ENCODE measurements at places on chromosomes 2 and 18.

- no peak overlapping the region for H3K27ac ChIP-seq
- H3K4me3 ChIP-seq: no peak overlapping the region
- H3K27me3 ChIP-seq: peaks cover 1% of the 10 kb centered on the region
- H3K4me1 ChIP-seq: no peaks in the 10 kb centered on the region
- no peak for DNase-seq
Observed at GRCh38 chr2:226711606-226712296, 87.9 kb downstream of the IRS1 start.

DNA sequence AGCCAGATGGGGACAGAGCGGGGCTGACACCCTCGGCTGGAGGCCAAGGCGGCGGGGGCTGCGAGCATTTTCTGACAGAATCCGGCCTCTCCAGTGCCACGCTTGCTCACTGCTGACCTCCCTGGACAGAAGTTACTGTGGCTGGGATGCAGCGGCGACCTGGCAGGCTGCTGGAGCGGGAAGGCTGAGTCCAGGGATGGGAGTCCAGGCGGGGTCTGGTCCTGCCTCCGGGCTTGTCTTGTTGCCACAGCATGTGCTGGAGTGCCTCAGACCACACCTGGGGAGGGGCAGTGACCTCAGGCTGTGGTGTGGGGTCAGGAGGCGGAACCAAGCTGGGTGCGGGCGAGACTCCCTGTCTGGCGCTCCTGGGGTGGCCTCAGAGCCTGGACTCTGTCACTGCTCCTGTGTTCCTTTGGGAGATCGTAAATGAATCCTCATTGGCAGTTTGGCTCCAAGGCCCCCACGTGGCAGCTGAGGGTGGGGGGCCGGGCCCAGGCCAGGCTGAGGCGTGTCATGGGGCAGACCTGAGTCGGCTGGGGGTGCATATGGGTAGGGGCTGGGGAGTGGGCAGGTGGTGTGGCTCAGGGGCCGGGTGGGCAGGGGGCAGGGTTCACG, 5.5 kb downstream of the BOK start:
- no peak overlapping the region for H3K27ac ChIP-seq
- no peak overlapping the region for H3K4me3 ChIP-seq
- H3K4me1 ChIP-seq: peaks cover 3% of the 10 kb centered on the region
- DNase-seq: no peak

DNA sequence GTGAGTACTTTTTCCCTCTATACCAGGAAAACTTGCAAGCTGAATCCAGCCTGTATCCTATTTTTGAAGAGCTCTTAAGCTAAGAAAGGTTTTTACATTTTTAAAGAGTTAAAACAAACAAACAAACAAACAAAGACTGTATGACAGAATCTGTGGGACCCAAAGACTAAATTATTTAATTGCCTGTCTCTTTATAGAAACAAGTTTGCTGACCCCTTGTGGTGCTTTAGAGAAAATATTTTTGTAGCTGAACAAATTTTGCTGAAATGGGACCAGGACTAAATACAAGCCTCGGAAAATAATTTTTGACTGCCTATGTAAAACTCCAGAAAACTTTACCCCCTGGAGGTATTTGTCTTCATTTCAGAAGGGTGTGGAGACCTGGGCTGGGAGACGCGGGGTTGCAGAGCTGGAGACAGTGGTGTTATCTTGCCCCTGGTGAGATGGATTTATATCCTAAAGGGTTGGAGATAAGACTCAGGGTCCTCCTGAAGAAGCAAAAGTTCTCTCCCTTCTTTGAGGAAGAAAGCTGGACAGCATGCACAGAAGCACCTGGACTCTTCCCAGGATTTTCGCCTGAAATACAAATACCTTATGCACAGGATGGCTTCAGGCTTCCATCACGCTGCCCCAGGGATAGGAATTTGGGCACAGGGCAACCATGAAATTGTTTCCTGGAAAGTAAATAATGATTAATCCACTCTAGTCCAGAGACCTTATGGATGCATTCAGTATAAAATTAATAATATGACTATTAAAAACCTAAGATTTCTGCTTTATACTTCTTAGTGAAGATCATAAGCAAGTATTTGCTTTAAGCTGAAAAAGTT, 54.3 kb downstream of the TMX3 start:
- no peak overlapping the region for H3K4me3 ChIP-seq
- no peak for DNase-seq
- no peaks in the 10 kb centered on the region for H3K36me3 ChIP-seq
- H3K4me1 ChIP-seq: no peaks in the 10 kb centered on the region
- H3K27ac ChIP-seq: no peak overlapping the region

- no peaks in the 10 kb centered on the region for H3K36me3 ChIP-seq
- no peak overlapping the region for H3K4me3 ChIP-seq
- DNase-seq: no peak
- H3K27me3 ChIP-seq: peaks cover 13% of the 10 kb centered on the region
- H3K27ac ChIP-seq: no peak overlapping the region
Observed at GRCh38 chr2:120602251-120602650, 133.4 kb upstream of the GLI2 start.

DNA sequence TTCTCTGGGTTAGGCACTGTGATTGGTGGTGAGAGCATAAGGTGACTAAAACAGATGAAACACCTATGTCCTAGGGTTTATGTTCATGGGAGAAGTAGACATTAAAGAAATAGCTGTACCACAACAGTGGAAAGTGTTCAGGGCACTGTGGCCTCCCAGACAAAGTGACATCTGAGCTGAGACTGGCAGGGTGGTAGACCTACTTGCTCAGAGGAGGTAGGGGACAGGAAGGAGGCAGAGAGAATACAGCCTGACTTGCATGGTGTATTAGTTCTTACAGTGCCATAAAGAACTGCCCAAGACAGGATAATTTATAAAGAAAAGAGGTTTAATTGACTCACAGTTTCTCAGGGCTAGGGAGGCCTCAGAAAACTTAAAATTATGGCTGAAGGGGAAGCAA, 82.6 kb downstream of the MAPRE2 start:
- H3K4me1 ChIP-seq: peaks cover 12% of the 10 kb centered on the region
- no peak overlapping the region for H3K4me3 ChIP-seq
- no peak for DNase-seq
- H3K27ac ChIP-seq: no peak overlapping the region
- no peaks in the 10 kb centered on the region for H3K27me3 ChIP-seq

DNA sequence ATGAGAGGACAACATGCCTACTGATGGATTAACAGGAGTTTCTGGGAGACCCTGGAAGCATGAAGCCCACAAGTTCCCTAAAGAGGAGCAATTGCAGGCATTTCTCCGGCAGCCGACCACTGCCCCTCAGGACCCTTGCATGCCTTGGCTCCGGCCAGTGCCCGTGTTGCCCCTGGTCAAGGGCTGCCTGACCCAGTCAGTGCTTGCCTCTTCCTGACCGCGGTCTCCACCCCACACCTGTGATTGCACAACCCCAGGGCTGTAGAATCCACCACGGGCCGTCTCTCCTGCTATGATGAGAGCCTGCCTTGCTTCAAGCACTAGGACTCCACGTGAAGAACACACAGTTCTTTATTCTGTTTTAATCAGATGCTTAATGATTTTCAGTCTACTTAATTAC, 127.5 kb downstream of the GLI2 start:
- DNase-seq: no peak
- no peaks in the 10 kb centered on the region for H3K4me1 ChIP-seq
- no peak overlapping the region for H3K4me3 ChIP-seq
- peaks cover 13% of the 10 kb centered on the region for H3K27me3 ChIP-seq
- H3K27ac ChIP-seq: no peak overlapping the region
- H3K36me3 ChIP-seq: no peaks in the 10 kb centered on the region

- no peaks in the 10 kb centered on the region for H3K36me3 ChIP-seq
- no peaks in the 10 kb centered on the region for H3K4me1 ChIP-seq
- no peak for DNase-seq
- H3K27me3 ChIP-seq: no peaks in the 10 kb centered on the region
- no peak overlapping the region for H3K27ac ChIP-seq
- no peak overlapping the region for H3K4me3 ChIP-seq
Observed at GRCh38 chr2:83320053-83320452, 1139.0 kb downstream of the SUCLG1 start.

- H3K4me1 ChIP-seq: peaks cover 10% of the 10 kb centered on the region
- H3K27me3 ChIP-seq: no peaks in the 10 kb centered on the region
- no peak for DNase-seq
- peaks cover 11% of the 10 kb centered on the region for H3K36me3 ChIP-seq
- H3K4me3 ChIP-seq: no peak overlapping the region
Observed at GRCh38 chr2:168611091-168611490, 155.0 kb downstream of the CERS6 start.

DNA sequence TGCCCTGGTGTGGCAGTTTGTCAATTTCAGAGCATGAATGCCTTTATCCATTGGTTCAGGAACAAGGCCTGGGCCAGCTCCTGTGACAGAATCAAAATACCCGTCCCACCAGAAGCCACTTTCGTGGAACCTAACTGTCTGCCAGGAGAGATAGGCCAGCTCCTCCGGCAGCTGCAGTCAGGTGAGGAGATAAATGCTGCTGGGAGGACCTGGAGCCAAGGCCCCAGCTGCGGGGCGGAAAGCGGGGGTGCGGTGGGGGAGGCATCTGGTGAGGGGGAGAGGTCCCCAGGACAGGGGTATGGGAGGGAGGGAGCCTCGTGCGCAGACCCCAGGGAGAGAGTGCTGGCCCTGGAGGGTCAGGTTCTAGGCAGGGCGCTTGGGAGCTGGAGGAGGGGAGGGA, 4.4 kb upstream of the ASB1 start:
- H3K4me1 ChIP-seq: peaks cover 7% of the 10 kb centered on the region
- no peak overlapping the region for H3K27ac ChIP-seq
- no peak for DNase-seq
- peaks cover 1% of the 10 kb centered on the region for H3K36me3 ChIP-seq
- no peaks in the 10 kb centered on the region for H3K27me3 ChIP-seq
- H3K4me3 ChIP-seq: no peak overlapping the region

DNA sequence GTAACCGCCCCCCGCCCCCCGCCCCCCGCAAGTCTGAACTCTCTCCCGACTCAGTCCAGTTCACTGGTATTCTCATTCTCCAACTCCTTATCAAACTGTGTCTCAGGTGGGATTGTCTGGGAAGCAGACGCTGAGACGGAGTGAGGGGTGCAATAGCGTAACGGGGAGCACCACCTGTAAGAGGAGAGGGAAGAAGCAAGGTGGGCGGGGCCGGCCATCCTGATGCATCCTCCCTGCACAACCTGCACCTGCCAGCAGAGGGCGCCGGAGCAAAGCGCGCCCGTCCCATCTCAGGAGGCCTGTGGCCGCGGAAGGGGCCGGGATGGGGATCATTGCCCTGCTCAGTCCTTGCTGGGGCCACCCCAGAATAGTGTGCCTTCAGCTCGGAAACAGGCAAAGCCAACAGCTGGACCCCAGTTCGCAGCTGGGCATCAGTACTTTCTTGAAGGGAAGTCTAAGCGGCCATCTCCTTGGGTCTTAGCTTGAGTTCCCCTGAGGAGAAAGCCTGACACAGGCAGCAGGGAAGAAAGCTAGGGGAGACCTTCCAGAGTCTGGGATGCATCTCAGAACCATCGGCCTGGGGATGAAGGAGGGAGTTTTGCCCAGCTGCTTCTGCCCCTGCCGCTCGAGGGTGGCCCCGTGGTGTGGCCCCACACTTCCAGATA, 208.0 kb downstream of the TFCP2L1 start:
- no peak overlapping the region for H3K27ac ChIP-seq
- H3K36me3 ChIP-seq: no peaks in the 10 kb centered on the region
- H3K4me3 ChIP-seq: no peak overlapping the region
- peaks cover 2% of the 10 kb centered on the region for H3K4me1 ChIP-seq

DNA sequence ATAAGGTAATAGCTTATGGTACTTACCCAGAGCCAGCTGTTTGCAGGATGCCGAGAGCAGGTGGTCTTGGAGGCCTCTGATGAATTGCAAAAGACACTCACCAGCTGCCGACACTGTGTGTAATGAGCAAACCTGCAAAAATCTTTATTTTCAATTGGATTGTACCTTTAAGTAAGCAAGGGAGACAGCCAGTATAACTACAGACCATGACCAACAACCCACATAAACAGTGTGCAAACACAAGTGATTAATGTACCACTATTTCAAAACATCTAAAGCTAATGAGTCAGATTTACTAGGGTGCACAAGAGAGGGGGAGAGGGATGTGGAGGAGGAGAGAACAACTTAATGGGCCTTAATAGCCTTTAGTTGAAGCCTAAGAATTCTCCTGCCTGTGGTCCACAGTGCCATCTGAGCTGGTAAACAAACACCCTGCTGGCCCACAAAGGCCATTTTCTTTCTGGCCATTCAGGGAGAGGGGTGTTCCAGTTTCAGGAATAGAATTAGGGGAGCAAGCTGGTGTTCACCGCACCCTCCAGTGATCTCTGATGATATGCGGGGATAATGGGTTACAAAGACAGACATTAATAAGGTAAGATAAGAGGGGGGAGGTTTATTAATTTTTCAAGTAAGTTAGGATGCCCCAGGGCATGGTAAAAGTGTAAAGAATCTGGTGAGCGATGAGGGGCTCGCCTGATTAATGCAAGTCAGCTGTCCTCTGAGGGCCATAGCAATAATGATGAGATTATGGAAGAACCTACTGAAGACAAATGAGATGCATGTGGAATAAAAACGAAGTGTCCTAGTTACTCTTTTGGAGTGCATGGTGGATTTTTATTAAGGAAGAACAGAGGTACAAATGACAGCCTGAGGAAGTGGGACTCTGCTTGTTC, 196.4 kb downstream of the HRH4 start:
- no peaks in the 10 kb centered on the region for H3K36me3 ChIP-seq
- peaks cover 12% of the 10 kb centered on the region for H3K4me1 ChIP-seq
- no peak overlapping the region for H3K27ac ChIP-seq
- H3K27me3 ChIP-seq: no peaks in the 10 kb centered on the region
- no peak overlapping the region for H3K4me3 ChIP-seq

- DNase-seq: no peak
- H3K4me3 ChIP-seq: no peak overlapping the region
- no peak overlapping the region for H3K27ac ChIP-seq
- no peaks in the 10 kb centered on the region for H3K27me3 ChIP-seq
- peaks cover 56% of the 10 kb centered on the region for H3K36me3 ChIP-seq
- H3K4me1 ChIP-seq: peaks cover 14% of the 10 kb centered on the region
Observed at GRCh38 chr18:62569081-62569655, 46.3 kb downstream of the ZCCHC2 start.

- no peaks in the 10 kb centered on the region for H3K4me1 ChIP-seq
- no peak overlapping the region for H3K27ac ChIP-seq
- no peaks in the 10 kb centered on the region for H3K36me3 ChIP-seq
Observed at GRCh38 chr2:14751581-14751980, 119.1 kb downstream of the LRATD1 start.

DNA sequence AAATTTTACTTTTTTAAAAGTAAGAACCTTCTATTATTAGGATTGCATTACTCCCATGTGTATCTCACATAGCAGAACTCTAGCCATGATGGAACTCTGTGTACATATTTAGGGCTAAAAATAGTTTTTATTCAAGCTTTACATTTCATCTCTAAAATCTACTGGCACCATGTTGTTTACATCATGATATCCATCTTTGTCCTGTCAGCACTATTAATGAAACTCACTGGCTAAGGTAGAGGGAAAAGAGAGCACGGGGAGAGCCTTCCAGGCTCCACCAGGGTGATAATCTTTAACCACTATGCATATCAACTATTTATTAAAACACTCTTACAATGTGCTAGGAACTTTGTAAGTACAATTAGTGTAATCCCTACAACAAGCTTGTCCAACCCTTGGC, 34.7 kb downstream of the RAD51AP2 start:
- no peak overlapping the region for H3K4me3 ChIP-seq
- no peaks in the 10 kb centered on the region for H3K4me1 ChIP-seq
- H3K27ac ChIP-seq: no peak overlapping the region
- H3K36me3 ChIP-seq: no peaks in the 10 kb centered on the region
- DNase-seq: no peak

- H3K4me3 ChIP-seq: no peak overlapping the region
- no peak overlapping the region for H3K27ac ChIP-seq
- DNase-seq: no peak
- H3K36me3 ChIP-seq: no peaks in the 10 kb centered on the region
- H3K27me3 ChIP-seq: no peaks in the 10 kb centered on the region
Observed at GRCh38 chr2:210323003-210323402, 8.0 kb upstream of the MYL1 start.

- no peak overlapping the region for H3K4me3 ChIP-seq
- DNase-seq: no peak
- no peaks in the 10 kb centered on the region for H3K36me3 ChIP-seq
- H3K4me1 ChIP-seq: no peaks in the 10 kb centered on the region
- no peak overlapping the region for H3K27ac ChIP-seq
Observed at GRCh38 chr18:52222211-52222610, 117.8 kb upstream of the DCC start.
